NCI-H510A (cell line): ENCODE measurements at places on chromosomes 7 and 10.

DNA sequence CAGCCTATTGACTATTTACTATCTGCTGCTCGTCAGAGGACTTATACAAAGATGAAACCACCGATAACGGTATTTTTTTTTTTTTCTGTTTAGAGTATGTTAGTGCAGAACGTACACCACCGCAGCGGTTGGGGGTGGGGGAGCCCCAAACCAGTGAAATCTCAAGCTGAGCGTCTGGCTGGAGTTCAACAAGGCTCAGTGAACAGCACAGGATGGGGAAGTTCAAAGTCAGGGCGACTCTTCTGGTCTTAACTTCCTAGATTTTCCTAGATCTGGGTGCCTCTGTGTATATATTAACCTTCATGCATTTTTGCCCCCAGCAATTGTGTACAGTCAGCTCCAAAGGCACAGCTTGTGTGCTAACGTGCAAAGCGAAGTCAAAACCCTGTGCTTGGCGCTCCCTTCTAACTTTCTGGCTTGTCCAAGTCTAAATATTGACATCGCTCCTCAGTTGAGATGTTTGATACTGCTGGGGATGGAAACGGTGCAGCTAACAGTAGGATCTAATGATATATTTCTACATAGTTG is 1.1 kb downstream of the RHOBTB1 start:
- no peak for DNase-seq

DNA sequence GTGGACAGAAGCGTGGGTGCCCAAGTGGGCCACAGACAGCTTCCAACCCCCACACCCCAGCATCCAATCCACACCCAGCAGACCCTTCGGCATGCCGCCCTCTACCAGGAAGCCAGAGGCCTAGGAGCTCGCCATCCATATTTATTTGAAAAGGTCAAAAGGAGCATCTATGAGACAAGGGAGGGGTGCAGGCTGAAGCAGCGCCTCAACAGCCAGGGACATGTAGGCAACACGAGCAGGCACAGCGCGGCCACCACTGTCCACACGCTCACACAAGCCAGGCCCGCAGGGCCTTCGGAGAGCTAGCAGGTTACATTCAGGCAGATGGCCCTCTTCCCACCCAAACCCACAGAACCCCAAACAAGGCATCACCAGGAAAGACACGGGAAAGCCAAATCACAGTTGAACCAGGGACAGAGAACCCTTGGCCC is 34.6 kb downstream of the PSAP start:
- no peak for DNase-seq

GRCh38 chr7:30159698-30160143 is 24.9 kb downstream of the MTURN start:
- DNase-seq = peak; percentile 37

GRCh38 chr10:79292891-79293746 is 54.1 kb upstream of the PPIF start:
- DNase-seq = no peak

GRCh38 chr7:1296356-1296981 is 63.8 kb downstream of the UNCX start:
- DNase-seq = no peak

GRCh38 chr7:46397591-46397990 is 476.5 kb upstream of the IGFBP3 start:
- no peak for DNase-seq

DNA sequence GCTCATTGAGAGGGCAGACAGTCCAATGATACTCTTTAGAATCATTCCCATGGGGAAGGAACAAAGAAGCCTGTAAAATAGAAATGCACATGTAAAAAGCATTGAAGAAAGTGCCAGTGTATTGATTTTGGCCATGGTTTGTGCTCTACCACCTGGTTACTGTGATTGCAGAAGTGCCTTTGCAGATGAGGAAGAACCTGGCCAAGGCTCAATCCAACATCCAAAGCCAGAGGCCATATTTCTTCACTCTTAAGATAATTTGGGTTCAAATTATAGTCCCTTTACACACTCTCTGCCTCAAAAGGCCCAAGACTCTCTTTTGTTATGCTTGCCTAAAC is 122.1 kb downstream of the EGFR start:
- DNase-seq = no peak

DNA sequence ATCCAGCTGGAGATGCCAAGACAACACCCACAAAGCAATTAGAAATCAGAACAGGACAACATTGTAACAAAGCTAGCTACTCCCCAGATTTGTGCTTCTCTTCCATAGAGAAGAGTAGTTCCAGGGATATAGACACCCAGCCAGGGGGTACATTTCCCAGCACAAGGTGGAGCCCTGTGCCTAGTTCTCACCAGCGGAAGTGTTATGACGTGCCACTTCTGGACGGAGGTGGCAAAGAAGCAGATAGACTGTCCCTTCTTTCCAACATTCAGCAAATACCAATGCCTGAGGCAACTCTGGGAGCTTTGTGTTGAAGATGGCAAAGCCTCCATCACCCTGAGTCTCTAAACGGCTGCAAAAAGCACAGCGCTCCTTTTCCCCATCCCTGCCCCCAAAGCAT is 23.4 kb upstream of the GSAP start:
- DNase-seq = peak; percentile 23

GRCh38 chr7:127189074-127189473 is 63.7 kb downstream of the GRM8 start:
- peak; percentile 65 for DNase-seq

DNA sequence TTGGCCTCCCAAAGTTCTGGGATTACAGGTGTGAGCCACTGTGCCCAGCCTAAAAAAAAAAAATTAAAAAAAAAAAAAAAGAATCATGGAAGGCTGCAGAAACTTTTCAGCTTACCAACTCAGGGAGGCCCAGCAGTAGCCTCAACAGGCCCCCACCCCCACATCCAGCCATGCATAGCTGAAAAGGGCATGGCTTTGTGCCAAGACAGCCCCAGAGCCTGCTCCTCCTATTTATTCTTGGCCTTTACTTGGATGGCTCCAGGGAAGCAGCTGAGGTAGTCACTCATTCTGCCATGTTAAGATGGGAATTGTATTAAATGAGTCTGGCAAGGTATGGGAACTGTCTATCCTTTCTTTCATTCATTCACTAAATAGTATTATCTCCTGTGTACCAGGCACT is 13.7 kb upstream of the CNNM2 start:
- no peak for DNase-seq

GRCh38 chr7:81710751-81711150 is 59.1 kb downstream of the HGF start:
- DNase-seq = no peak

DNA sequence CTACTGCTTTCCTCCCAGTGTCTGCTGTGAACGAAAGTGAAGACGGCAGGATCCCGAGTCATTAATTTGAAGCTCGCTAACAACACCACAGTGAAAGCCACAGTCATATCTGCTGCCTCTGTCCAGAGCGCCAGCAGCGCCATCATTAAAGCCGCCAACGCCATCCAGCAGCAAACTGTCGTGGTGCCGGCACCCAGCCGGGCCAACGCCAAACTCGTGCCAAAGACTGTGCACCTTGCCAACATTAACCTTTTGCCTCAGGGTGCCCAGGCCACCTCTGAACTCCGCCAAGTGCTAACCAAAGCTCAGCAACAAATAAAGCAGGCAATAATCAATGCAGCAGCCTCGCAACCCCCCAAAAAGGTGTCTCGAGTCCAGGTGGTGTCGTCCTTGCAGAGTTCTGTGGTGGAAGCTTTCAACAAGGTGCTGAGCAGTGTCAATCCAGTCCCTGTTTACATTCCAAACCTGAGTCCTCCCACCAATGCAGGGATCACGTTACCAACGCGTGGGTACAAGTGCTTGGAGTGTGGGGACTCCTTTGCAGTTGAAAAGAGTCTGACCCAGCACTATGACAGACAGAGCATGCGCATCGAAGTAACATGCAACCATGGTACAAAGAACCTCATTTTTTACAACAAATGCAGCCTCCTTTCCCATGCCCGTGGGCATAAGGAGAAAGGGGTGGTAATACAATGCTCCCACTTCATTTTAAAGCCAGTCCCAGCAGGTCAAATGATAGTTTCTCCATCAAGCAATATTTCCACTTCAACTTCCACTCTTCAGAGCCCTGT is 94.8 kb upstream of the KCNMA1 start:
- DNase-seq = no peak

- peak; percentile 19 for DNase-seq
Observed at GRCh38 chr10:17453373-17454091, 863 bp downstream of the ST8SIA6 start.

DNA sequence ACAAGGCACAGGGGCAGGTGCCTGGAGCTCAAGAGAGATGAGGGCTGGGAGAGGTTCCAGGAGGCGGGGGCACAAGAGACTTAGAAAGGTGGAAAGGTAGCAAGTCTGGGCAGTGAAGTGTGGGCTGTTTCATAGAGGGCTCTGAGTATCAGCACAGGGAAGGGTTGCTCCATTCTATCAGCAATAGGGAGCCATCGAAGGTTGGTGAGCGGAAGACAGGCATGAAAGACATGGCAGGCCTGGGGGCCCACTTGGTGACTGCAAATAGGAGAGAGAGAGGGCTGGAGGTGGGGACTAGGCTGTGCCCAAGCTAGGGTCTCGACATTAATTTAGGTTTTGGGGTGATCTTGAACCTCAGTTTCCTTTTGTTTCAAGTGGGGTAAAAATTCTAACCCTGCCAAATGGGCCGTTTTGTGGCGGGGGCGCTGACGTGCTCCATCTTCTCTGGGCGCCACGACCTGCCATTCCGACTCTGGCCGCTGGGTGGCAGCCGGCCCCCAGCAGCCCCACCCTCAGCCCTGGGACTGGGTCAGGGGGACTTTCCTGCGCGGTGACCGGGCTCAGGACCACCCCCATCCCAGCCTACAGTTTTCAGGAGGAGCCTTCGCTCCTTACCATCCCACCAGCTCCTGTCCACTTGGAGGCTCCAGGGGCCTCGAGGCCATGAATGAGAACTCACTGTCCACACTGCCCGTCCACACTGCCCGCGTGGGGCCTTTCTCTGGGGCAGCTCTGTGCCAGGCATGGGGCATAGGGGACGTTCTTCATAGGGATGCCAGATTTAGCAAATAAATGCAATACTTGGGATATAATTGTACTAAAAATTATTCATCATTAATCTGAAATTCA is 37.2 kb upstream of the PCBD1 start:
- no peak for DNase-seq

DNA sequence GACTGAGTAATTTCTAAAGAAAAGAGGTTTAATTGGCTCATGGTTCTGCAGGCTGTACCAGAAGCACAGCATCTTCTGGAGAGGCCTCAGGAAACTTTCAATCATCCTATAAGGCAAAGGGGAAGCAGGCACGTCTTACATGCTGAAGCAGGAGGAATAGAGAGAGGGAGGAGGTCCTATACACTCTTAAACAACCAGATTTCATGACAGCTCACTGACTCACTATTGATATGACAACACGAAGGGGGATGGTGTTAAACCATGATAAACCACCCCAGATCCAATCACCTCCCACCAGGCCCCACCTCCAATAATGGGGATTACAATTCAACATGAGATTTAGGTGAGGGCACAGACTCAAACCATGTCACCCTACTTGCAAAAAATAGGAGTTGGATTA is 201.5 kb downstream of the CDK14 start:
- no peak for DNase-seq

GRCh38 chr10:126012485-126012884 is 116.1 kb downstream of the FANK1 start:
- no peak for DNase-seq

DNA sequence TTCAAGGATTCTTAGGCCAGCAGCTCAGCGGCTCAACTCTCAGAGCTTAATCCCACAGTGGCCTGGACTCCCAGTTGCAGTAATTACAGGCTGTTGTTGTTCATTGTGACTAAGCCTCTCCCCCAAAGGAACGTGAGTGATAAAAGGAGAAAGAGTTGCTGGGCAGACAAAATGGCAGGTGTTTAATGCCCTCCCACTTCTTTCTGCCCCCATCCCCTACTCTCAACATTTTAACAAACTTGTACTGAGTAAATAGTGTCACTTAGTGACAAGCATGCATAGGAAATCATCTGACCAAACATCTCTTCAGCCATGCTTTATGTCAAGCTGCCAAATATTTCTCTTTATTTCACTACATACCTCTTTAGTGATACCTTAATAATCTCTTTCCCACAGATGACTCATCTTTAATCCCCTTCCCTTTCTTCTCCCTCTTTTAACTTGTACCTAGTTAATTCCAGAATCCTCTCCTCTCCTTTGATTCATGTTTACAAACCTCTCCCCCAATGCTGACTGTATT is 12.4 kb upstream of the MTERF1 start:
- DNase-seq = no peak

- DNase-seq = peak; percentile 48
Observed at GRCh38 chr7:128867842-128868623, 5.4 kb downstream of the ATP6V1F start.

DNA sequence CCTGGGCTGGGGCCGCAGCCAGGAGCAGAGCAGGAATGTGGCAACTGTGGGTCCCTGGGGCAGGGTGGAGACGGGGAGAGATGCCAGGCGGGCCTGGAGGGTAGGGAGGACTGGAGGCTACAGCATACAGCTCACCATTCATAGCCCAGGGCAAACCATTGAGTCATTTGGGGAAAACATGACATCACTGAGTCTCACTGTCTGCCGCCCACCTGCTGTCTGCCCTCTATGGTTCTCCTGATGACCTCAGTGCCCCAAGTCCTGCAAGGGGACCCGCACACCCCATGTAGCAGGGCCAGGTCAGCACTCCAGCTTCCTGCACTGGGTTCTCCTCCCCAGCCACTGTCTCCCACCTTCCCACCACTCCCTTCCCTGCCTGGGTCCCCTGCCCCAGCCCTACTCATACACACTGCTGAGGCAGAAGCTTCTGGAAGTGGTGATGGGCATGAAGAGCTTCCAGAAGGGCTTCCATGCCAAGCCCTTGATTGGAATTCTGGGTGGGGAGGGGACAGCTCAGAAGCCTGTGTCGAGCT is 10.4 kb downstream of the CHST3 start:
- DNase-seq = no peak

DNA sequence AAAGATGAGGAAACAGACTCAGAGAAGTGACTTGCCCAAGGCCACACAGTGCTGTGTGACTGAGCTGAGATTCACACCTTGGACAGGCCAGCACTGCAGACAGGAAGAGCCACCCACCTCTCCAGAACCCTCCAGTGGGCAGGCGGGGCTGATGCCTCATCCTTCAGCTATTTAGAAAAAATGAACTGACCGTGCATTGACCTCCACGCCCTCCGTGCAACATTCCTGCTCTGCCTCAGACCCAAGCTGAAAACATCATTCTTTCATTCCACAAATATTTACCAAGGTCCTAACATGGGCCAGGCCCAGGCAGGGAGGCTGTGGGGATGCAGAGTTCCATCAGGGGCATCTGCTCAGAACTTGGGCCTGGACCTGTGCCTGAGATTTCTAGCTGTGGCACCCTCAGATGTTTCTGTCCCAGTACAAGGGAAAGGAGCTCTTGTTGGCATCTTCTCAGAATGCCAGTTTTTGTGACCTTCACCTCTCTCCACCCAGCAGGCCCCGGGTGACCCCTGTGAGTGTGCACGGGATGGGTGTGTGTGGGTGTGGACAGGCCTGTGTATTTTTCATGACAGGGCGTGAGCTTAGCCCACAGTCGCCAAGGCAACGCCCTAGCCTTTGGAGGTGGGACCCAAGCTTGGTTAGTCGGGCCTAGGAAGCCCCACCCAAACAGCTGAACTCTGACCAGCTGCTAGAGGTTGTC is 6.5 kb downstream of the VSIR start:
- DNase-seq = no peak

GRCh38 chr7:74505471-74506324 is 52.0 kb downstream of the GTF2IRD1 start:
- no peak for DNase-seq

- no peak for DNase-seq
Observed at GRCh38 chr10:81814842-81815241, 60.2 kb upstream of the NRG3 start.

GRCh38 chr10:69179089-69179742 is 818 bp upstream of the SUPV3L1 start:
- DNase-seq = peak; percentile 29

GRCh38 chr10:51117794-51118193 is 43.5 kb downstream of the PRKG1 start:
- no peak for DNase-seq
